ENCODE measurements at places on chromosomes 2 and 18.

- DNase-seq = peak; percentile 94
These were observed 285.8 kb upstream of the GYPC start for GRCh38 chr2:126370201-126370600.

- no peak for DNase-seq
These were observed 199.2 kb downstream of the TGIF1 start for GRCh38 chr18:3649135-3649632.

- DNase-seq = peak; percentile 64
These were observed 35.7 kb downstream of the STEAP3 start for GRCh38 chr2:119259296-119259860.

DNA sequence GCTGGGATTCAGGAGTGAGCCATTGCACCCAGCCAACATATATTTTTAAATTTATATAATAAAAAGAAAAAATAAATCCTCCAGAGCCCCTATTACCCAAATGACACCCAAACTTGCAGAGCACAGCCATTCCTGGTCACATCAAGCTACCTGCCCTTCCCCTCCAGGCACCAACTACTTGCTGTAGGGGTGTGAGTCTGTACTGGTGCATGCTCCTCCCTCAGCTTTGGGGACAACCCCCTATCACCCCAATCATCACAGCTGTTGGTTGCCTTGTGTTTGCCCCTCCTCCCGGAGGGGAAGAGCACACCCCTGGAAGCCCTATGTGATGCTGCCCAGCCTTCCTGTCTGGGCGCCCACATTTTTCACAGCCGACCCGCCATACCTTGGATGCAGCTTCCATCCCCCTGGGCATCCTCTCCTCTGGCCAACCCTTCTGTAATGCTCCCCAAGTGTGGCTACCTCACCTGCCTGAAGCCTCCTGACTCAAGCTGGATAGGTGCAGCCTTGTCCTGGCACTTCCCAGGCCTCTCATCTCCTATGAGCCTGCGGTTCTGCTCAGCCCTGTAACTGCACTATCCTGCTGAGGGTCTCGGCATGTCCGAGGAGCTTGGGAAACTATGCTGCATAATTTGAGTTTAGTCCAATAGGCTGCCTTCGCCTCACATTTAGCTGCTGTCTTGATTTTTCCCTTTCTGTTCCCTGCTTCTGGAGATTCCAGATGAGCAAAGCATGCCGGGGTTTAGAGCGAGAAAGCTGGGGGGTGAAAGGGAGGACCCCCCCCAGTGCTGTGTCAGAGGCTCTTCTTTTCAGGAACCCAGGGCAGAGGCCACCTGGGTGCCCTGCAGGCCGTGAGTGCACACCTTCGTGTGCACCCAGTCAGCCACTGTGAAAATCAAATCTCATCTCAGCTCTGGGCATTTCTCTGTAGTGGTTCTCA is 27.2 kb downstream of the CHST10 start:
- no peak for DNase-seq

DNA sequence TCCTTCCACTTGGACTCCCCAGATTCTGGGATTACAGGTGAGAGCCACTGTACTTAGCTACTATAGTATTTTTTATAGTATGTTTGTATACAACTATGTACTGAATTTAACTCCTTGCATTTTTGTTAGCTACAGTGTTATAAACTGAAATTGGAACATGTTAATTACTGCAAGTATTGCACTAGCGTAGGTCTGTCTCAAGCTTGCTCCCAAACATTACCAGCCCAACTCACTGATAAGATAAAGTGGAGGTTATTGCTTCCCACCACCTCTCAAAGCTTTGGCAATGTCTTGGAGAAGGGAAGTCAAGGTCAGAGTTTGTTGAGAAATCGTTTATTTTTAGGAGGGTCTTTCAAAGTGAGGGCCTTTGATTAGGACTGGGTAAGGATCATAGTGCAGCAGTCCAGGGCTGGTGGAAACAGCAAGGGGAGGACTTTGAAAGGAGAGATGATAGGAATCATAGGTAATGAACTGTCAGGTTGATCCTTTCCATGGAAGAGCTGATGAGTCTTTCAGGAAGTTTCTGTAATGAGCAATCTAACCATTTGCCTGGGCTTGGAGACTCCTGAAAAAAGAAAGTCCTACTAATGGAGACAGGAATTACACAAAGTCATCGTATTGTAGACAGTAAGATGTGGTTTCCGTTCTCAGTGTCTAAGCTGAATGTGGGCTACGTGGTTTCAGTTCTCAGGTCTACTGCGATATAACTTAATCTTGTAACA is 257.1 kb downstream of the MYO3B start:
- DNase-seq = no peak

GRCh38 chr2:196330645-196331044 is 159.3 kb upstream of the STK17B start:
- no peak for DNase-seq

GRCh38 chr2:164388511-164388910 is 232.8 kb downstream of the GRB14 start:
- DNase-seq = peak; percentile 81

- DNase-seq = no peak
These were observed 141.6 kb upstream of the GLI2 start for GRCh38 chr2:120593921-120594686.

- no peak for DNase-seq
These were observed 1234.0 kb upstream of the ZEB2 start for GRCh38 chr2:145753966-145754365.

- DNase-seq = no peak
These were observed 16.2 kb downstream of the PSTPIP2 start for GRCh38 chr18:46055838-46056230.

DNA sequence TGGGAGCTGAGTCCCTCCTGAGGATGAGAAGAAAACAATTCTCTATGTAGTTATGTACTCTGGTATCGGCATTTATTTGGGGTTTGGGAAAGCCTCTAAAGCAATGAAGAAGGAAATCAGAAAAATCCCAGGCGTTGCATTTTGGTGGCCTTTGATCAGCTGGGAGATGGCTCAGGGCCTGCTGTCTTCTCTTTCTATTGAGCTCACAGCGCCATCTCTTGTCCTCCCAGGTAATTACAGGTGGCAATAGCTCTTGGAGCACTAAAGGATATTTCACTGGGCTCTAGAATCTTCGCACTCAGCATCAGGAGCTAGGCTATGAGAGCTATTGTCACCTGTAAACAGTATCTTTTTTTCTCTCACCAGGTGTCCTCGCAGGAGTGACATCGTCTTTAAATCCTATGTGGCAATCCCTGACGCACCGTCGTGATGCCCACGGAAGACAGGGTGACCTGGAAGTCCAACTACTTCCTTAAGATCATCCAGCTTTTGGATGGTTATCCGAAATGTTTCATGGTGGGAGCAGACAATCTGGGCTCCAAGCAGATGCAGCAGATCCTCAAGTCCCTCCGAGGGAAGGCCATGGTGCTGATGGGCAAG is 76.1 kb upstream of the PMAIP1 start:
- DNase-seq = peak; percentile 39

DNA sequence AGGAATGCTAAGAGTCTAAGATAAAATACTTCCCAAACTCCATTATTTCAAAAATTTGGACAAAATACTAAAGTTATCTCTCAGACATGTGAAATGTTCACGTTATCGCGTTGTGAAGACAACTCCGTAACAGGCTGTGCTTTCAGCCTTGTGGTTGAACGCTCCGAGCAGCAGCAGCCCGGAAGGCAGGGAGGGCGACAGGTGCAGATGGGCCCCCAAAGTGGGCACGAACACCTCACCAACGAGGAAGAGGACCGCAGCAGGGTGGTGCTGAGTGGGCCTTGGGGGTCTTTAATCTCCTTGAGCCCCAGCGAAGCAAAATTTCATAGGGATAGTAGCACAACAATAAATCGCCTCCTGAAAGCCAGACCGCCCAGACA is 1.0 kb upstream of the FAM110C start:
- no peak for DNase-seq

- DNase-seq = no peak
These were observed 243.0 kb downstream of the HDAC4 start for GRCh38 chr2:239157771-239158170.

DNA sequence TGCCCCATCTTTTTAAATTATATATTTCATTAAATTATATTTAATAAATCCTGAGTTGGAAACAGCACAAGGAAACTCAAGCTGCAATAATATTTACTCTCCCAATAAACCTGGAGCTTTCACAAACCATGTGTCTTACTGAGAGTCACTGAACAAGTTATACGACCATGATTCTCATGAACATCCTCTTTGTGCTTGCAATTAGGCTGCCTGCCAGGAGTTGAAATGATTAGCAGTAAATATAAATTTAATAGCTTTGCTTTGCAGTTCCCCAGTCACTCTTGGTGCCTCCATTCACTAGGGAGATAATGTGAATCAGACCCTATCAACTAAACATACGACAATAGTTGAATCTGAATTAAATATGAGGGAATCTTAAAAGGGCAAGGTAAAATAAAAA is 905.1 kb downstream of the NRXN1 start:
- no peak for DNase-seq

DNA sequence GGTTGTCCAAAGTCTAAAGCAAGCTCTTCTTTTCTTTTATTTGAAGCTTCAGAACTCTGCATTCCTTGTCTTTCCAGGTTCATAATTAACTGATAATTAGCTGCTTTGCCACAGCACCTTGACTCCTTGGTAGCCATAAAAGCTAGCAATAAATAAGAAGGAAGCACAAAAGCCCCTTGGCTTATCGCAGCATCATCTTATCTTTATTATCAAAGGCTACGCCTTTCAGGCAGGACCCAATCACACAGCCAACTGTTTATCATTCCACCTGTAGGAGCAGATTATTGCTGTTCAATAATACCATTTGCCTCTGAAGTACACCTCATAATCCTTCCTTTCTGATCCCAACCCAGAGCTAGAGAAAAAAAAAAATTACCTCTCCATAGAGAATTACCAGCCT is 489.2 kb downstream of the SATB2 start:
- DNase-seq = no peak

DNA sequence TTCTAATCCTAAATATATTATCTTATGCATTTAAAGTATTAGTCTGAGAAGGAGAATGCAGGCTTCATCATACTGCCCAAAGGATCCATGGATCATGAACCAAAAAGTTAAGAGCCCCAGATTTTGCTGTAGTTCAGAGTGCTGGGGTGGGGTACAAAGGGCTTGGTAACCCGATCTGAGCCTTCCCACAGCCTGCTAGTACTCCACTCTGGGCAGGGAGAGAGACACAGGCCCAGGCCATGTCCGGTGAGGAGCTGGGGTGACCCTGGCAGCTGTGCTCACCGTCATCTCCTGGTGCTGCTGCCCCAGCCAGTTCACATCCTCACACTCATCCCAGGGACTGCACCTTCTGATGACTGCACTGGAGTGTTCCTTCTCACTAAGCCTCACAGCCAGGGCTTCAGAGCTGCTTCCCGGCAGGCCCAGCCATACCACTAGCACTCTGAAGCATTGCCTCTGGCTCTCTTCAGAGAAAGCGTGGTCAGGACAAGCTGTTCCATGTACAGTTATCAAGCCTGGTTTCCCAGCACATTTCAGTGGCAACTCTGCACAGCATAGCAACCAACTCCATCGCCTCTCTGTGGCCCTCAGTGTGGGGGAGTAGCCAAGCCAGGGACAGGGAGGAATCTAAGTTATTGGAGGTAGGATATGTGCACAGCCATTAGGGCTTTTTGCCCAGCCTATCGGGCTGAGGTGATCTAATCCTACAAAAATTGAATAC is 189.0 kb upstream of the CTAGE1 start:
- no peak for DNase-seq

- DNase-seq = no peak
These were observed 262.0 kb upstream of the MMADHC start for GRCh38 chr2:149849591-149849990.

DNA sequence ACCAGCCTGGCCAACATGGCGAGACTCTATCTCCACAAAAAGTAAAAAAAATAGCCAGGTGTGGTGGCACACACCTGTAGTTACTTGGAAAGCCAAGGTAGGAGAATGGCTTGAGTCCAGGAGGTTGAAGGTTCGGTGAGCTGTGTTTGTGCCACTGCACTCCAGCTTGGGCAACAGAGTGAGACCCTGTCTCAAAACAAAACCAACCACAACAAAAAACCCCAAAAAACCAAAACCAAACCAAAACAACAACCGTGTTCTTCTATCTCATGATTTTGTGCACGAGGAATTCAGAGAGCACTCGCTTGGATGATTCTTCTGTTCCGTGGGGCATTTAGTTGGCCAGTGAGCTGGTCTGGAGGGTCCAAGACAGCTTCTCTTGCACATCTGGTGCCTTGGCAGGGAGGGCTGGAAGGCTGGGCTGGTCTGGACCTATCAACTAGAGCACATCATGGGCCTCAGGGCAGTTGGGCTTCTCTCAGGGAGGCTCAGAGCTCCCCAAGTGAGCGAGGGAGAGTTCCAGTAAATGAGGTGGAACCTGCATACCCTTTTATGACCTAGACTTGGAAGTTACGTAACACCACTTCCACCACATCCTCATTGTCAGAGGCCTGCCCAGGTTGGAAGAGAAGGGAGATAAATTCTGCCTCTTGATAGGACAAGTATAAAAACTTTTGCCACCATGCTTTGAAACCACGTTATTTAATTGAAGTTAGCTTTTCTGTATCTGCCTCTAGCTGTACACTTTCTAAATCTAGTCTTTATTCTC is 25.2 kb downstream of the SIX2 start:
- DNase-seq = no peak

- DNase-seq = no peak
These were observed 134.7 kb downstream of the TPGS2 start for GRCh38 chr18:36693931-36694620.

DNA sequence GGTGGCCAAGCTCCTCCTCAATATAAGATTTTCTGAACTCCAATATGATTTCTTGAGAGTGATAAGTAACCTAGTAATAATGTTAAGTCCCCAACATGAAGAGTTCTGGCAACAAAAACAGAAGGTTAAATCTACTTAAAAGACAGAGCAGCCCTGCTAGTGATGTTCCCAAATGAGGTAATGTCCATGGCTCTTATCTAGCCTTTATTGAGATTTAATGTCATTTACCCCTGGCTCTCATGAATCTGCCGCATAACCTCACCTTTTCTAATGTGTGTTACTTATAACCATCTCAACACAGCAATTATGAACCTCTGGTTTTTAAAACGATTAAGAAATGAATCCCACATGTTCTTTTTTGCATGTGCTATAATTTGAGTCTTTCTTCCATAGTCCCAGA is 167.5 kb upstream of the ZFP36L2 start:
- no peak for DNase-seq

DNA sequence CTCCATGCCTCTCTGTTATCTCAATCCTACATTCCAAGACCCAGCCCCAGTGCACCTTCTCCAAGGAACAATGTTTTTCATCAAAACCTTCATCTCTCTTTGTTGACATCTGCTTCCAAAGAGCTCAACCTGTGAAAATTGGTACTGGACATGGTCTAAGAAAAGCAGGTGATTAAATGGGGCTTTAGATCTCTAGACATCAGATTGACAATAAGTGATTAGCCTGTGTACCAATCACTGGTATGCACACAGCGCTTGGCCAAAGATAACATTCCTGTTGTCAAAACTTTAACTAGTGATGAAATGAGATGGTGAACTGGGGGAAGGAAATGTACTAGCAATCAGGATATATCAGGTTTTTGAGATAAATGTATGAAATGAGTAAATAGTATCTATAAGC is 183.3 kb downstream of the TDRD15 start:
- no peak for DNase-seq

- DNase-seq = no peak
These were observed 122.2 kb upstream of the ITGB6 start for GRCh38 chr2:160322320-160322719.

- no peak for DNase-seq
These were observed 73.9 kb downstream of the MYCN start for GRCh38 chr2:16014041-16014787.

Measured in COLO829 (cell line).